H9 (cell line): ENCODE measurements at places on chromosomes 7 and 10.

DNA sequence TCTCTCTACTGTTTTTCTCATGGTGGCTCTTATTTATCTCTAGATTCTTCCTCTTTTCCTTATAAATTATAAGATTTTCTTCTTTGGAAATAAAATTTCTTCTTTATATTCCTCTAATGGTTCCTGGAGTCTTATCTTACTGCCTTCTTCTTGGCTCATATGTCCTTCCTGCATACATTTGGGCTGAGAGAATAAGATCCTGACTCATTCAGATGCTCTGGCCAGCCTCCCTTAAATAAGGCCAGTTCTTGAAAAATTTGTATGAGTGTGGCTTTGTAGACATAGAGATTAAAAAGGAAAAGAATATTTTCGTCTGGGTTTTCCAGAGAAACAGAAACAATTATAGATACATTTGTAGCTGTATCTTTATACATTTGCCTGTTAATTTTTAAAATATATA, 411.3 kb downstream of the KIF20B start:
- DNase-seq = no peak

DNA sequence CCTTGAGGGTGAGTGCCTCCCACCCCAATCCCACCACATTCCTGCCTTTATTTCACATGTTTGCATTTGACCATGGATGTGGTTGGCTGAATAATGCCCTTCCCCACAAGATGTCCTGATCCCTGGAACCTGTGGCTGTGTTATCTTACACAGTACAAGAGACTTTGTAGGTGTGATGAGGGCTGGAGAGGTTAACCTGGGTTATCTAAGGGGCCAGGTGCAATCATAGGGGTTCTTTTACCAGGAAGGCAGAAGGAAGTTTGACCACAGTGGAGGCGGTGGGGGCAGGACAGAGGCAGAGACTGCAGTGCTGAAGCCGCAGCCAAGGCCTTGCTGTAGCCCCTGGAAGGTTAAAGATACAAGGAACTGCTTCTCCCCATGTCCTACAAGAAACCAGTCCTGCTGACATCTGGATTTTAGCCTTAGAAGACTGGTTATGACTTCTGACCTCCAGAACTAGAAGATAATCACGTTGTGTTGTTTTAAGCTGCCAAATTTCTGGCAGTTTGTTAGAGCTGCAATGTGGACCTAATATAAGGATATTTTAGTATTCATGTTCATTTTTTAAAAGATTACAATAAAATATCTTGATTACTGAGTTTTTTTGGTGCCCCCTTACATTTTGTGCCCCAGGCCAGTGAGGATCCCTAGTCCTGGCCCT, 136.6 kb downstream of the ARHGAP22 start:
- no peak for DNase-seq

DNA sequence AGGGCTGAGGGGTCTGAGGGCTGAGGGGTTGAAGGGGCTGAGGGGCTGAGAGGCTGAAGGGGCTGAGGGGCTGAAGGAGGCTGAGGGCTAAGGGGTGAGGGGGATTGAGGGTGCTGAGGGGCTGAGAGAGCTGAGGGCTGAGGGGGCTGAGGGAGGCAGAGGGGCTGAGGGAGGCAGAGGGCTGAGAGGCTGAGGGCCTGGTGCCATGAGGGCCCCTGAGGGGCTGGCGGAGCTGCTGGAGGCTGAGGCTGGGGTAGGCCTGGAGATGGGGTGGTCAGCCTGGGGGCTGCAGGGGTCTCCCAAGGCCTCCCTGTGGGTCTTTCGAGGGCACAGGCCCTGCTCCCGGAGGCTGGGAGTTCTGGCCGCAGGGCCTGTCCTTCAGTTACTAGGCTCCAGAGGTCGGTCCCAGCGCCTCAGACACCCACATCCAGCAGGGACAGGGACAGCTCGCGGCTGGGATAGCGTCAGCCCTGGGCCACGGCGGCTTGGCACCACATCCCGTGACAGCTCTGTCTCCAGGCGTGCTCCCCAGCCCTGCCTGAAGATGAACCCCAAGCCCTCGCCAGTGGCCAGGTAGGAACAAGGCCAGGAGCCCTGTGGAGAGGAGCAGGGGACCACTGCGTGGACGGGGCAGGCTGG, 16.9 kb downstream of the MYO1G start:
- peak; percentile 45 for DNase-seq

DNA sequence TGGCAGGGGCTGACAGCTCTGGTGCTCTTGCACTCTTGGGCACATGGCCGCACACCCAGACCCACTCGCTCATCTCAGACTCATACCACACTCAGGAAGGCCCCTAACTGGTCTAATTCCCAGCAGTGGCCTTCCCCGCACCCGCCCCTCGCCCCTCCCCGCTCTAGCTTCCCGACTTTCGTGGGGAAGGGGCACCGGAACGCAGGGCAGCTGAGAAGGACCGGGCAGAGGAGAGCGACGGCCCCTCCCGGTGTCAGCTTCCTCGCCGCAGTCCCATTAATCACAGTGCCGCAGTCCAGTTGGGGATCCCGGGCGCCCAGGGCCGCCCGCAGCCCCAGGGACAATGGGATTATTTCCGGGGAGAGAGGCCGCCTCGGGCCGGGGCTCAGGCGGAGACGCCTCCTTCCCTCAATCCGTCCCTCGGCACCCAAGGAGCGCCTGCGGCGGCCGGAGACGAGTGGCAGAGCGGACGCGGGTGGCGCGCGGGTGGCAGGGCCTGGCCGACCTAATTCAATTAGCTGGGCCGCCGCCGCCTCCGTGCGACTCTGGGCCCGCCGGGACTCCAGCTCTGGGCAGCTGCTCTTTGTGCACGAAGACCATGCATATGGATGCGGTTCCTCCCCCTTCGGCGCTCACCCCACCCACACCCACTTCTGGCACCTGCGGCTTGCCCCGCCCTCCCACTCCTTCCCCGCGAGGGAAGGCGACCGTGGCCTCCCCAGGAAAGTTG, 7.8 kb upstream of the TLX1 start:
- no peak for DNase-seq

DNA sequence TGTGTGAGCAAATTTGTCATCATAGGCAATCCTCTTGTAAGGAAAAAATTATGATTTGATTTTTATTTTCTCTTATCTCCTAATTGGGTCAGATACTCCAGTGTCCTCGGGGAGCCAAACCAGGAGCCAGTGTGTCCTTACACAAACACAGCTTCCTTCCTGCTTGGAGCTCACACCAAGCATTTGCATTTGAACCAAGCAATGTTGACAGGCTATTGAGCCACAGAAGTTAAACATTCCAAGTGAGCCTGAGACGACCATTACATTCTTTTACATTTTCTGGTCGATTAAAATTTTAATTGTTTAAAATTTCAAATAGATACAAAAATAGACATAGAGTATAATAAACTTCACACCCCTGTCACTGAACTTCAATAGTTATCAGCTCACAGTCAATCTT, 194.8 kb downstream of the CFTR start:
- peak; percentile 41 for DNase-seq

DNA sequence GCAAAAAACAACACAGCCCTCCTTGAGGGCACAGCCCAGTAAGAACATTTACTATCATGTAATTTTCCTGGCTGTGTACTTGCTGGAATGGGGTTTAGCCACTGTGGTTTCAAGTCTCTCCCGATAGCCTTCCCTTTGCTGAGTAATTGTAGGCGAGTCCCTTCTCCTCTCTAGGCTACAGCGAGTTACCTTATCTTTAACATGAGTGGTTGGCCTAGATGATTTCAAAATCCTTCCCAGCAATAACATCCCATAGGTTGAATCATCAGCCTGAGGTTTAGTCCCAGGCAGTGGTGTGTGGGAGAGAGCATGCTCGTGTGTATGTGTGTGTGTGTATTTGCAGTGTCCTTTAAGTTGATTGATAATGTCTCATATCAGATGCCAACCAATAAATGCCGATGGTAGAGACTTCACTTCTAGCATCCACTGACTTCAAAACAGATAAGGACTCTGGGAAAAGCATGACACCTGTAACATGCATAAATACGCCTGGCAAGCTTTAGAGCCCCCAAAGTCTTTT, 142.9 kb upstream of the ZMIZ1 start:
- DNase-seq = no peak

DNA sequence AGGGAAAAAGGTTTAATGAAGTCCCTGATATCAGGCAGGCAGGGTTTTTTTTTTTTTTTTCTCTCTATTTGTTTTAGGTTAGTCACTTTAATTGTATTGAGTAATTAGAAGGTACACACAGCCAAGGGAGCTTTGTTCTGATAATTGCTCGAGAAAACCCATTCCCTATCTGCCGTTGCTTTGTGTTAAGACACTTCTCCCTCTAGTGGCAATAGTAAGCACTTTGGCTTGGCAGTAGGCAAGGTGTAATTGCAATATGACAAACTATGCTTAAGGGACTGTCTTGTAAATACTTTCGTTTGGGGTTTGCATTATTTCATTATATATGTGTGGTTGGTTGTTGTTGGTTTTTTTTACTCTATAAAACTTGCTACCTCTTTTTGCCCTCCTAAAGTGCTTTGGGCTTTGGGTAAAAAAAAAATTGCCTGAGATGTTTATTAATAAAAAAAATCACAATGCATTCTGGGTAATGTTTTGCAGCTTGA, 113.4 kb downstream of the BTRC start:
- peak; percentile 42 for DNase-seq

DNA sequence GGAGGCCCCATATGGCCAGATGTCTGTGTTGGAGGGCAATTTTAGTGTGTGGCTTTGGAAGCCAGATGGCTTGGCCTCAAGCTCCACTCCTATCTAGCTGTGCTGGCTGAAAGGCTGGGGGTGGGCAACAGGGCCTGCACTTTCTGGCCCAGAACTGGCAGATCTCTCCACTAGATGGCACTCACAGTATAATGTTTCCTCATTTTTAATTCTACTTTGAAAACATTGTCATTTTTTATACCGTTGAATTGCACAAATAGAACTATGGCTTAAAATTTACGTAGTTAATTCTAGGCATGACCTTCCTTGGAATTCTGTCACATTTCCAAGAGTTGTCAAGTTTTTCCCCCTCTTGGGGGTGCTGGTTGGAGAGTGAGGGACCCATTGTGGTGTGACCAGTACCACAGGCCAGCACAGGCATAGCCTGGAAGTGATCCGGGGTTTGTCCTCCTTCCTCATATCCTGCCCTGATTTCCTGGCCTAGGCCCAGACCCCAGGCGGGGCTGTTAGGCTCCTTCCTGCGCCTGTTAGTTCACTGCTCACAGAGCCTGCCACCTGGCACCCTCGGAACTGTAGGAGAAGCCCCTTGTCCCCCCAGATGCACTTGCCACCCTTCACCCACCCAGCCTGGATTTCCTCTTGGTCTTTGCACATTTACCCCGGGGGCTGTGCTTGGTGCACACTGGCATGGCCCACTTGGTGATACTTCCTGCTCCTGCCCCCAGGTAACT, 52.8 kb downstream of the ARHGAP22 start:
- peak; percentile 44 for DNase-seq

GRCh38 chr7:44960011-44960580, 18.7 kb downstream of the MYO1G start:
- peak; percentile 25 for DNase-seq

DNA sequence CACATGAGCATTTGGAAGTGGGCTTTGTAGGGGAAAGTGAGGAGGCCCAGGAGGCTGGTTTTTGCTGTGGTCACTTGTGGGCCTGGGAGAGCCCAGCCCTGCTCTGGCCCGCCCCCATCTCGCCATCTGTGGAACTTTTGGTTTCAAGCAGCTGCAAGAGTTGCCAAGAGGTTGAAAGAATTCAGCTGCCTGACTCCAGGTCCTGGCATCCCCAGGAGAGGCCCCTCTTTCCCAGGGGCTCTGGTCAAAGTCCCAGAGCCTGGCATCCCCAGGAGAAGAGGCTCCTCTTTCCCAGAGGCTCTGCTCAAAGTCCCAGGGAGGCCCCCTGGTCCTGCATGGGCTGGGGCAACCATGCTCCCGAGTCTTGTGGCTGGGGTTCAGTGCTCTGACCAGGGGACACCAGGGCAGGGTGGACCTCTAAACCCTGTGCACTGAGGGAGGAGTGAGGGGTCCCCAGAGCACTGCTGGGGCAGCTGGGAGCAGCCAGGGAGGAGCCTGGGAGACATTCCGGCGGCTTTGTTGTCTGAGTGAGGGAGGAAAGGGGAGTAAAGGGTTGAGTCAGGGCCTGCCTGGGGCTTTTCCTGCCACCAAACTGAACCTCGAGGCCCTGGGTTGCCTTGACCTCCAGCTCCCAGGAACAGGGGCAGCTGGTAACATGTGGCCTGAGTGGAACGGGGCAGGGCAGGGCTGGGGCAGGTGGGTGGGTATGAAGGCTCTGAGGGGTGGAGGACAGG, 27.7 kb upstream of the CSGALNACT2 start:
- DNase-seq = no peak

DNA sequence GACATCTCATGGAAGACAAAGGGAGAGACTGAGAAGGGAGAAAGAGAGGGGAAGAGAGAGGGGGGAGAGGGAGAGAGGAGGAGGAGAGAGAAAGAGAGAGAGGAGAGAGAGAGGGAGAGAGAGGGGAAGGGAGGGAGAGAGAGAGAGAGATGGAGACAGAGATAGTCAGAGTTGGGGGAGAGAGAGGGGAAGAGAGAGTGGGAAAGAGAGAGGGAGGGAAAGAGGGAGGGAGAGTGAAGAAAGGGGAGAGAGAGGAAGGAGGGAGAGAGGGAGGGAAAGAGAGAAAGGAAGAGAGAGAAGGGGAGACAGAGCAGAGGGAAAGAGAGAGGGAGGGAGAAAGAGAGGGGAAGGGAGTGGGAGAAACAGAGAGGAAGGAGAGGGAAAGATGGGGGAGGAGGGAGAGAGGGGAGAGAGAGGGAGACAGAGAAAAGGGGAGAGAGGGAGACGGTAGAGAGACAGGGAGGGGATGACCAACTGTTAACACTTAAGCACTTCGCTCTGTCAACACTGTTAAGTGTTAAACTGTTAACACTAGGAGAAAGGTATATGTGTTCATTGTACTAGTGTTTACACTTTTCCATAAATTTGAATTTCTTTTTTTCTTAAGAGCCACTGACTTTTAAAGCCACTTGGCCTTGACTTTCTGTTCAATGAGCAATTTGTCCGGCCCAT, 21.8 kb upstream of the SDK1 start:
- DNase-seq = no peak

- DNase-seq = no peak
These were observed 33.0 kb downstream of the PTPRE start for GRCh38 chr10:127939786-127940330.

GRCh38 chr7:24572997-24573553, at the start of gene PALS2:
Gene PALS2 (plus strand): TSS chr7:24573452. CDS start chr7:24623668, 50,216 bp downstream.
- DNase-seq = peak; percentile 84

DNA sequence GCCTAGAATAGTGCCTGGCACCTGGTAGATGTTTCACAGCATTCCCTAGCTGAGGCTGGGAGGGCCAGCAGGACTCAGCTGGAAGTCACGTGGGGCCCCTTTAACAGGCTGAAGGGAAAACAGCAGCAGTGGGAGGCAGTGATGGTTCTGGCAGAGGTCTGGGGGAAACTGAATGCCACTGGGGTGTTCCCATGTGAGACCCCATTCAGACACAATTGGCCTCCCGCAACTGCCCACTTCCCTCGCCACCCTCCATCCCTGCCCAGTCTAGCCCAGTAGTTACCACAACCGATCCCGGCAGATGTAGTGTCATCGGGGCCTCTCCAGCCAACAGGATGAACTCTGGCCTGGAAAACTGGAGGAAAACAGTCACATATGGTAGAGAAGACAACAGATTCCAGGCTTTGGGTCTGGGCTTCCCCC, 38.3 kb downstream of the FRMPD2 start:
- DNase-seq = peak; percentile 32

GRCh38 chr7:26659121-26659520, 205.3 kb downstream of the SKAP2 start:
- no peak for DNase-seq
